ENCODE measurements at places on chromosomes 12 and 14. TPM values are rescaled to one million over a fixed set of nuclear protein-coding genes. Genes with fewer than 3 reads are reported as not detected.

DNA sequence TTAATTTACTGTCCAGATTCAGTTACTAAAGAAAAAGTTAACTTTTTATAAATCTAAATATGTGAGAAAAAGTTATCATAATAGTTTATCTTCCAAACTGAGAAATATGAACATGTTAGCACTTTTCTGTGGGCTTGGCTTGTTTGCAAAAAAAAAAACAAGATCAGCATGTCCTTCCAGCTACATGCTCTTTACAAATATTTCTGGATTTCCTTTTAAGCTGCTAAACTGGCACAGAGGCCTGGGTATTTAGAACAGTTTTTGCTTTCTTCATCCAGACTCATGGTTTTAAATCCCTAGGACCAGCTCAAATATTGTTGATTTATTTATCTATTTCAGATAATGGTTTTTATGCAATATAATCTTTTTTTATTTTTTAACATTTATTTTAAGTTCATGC is 1444.5 kb upstream of the FLRT2 start:
- H3K27ac ChIP-seq, result no peak overlapping the region
- H3K36me3 ChIP-seq, result no peaks in the 10 kb centered on the region
- H3K4me1 ChIP-seq, result no peaks in the 10 kb centered on the region
- H3K4me3 ChIP-seq, result no peak overlapping the region
- H3K27me3 ChIP-seq, result no peaks in the 10 kb centered on the region
- DNase-seq, result no peak

DNA sequence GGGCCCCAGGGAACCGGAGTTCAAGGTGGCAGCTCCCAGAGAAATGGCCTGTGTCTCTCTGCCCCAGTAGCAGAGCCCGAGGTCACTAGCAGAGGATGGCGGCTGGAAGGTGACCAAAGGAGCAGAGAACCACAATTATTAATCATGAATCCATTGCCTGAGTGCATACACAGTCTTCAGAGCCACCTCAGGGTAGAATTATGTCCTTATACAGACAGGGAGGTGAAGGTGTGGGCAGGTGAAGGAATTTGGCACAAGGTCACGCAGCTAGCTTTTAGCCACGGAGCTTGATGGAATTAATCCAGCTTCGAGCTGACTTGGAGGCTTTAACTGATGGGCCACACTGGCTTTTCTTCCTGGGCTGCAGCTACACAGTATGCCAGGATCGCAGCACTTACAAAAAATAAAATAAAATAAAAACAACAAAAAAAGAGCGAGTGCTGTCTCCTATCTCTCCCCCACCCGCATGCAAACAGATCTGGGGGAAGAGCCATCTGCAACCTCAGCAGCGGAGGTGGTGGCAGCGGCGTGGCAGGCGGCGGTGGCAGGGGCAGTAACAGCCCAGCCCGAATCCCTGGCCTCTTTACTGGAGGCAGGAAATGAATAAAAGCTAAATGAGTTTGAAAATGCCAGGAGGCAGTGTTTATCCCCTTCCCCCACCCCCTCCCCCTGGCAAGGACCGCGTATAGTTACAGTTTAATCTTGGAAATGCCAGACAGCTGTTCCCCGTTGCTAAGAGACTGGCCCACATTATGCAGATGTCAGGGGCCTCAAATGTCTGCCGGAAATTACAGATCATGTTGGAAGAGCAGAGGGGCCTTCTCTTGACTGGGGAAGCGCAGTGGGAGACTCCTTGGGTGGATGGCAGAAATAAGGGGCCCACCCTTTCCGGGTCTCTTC is 93.5 kb downstream of the LRRC74A start:
- no peaks in the 10 kb centered on the region for H3K36me3 ChIP-seq
- H3K4me1 ChIP-seq, result peaks cover 1% of the 10 kb centered on the region
- H3K27ac ChIP-seq, result peak overlapping the region; percentile 10
- no peaks in the 10 kb centered on the region for H3K27me3 ChIP-seq
- DNase-seq, result no peak

DNA sequence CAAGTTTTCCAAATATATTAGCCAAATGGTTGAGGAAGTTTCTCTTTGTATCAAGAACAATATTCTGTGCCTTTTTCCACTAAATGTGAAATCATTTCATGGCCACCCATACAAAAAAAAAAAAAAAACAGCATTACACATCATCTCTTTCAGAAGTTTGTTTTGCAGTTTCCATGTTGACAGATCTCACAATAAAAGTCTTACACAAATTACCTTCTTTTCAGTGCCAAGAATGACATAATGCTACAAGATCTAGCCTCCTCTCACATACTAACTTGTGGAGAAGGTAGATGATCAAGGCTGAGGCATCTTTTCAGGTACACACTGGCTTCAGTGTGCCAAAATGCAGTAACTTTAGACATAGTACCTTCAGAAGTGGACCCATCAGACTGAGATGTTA is 35.3 kb downstream of the PRKD1 start:
- H3K4me1 ChIP-seq, result peaks cover 2% of the 10 kb centered on the region
- no peaks in the 10 kb centered on the region for H3K27me3 ChIP-seq
- DNase-seq, result no peak

MFAP5 gene
- 470 TPM for total RNA-seq

PKP2 gene
- 1.4 TPM for total RNA-seq

FKBP3 gene
- 36.2 TPM for total RNA-seq

CELA1 gene
- total RNA-seq, result not detected

HOXC9 gene
- 2.6 TPM for total RNA-seq

GPR65 gene
- total RNA-seq, result 2.8 TPM

All from aorta (tissue), 5 donors.